ENCODE measurements at places on chromosomes 7 and 10.

- no peak for DNase-seq
These were observed 19.6 kb downstream of the CAMK2B start for GRCh38 chr7:44305564-44306507.

DNA sequence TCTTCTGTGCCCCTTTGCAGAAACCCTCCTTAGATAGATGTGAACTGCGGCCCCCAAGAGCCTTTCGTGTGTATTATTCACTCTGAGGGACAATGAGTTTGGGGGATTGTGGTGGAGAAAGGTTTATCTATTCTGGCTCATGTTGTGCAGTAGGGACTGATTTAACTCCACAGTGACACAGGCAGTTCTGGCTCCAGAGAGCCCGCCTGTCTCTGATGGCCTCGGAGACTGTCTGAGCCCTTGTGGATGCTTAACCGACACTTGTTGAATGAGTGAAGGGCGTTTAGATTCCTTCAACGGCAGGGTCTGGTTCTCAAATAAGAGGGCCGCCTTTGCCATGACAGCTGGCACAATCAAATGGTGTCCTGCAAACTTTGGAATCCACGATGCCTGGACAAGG lies 5.8 kb downstream of the NPTX2 start:
- DNase-seq = no peak

GRCh38 chr10:124414076-124414475 lies 4.6 kb downstream of the OAT start:
- no peak for DNase-seq

GRCh38 chr10:23294638-23295247 lies 49.9 kb downstream of the C10orf67 start:
- no peak for DNase-seq

GRCh38 chr7:24334012-24334411 lies 50.0 kb downstream of the NPY start:
- no peak for DNase-seq

DNA sequence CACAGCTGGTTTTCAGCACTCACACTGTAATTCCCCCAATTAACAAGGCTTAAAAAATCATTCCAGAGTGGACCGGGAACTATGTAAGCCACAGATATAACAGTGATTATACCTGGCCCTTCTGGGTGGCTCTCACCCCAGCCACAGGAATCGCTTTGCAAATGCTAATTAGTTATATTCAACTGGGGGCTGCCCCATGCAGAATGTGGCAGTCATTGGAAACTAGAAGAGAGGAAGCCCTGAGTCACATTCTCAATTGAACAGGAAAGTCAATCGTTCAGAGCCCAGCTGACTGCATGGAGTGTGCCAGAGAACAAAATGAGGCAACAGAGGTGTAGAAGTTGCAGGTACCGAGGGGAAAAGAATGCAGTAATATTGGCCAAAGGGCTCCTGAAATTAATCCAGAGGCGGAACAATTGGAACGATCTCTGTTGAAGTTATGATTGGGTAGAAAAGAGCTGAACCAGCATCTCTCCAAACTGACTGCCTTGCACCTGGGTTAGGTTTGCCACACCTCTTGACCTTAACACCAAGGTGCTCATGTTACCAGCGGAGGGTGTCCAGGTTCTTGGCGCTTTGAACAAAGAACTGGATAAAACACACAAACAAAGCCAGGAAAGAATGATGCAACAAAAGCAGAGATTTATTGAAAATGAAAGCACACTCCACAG lies 909.7 kb upstream of the AUTS2 start:
- DNase-seq = no peak

GRCh38 chr7:14414274-14414986 lies 425.0 kb upstream of the ETV1 start:
- DNase-seq = no peak

GRCh38 chr10:130546841-130547240 lies 410.6 kb downstream of the GLRX3 start:
- no peak for DNase-seq

GRCh38 chr10:58253184-58253583 lies 14.5 kb downstream of the IPMK start:
- no peak for DNase-seq

- no peak for DNase-seq
These were observed at the start of gene PAX2 for GRCh38 chr10:100744987-100745881. TSS of gene PAX2 (plus strand) at chr10:100745582. CDS start at chr10:100746261, 679 bp downstream.

- DNase-seq = no peak
These were observed 29.9 kb downstream of the LIPJ start for GRCh38 chr10:88616250-88616977.

GRCh38 chr7:90298145-90299038 lies 22.7 kb downstream of the FAM237B start:
- no peak for DNase-seq

DNA sequence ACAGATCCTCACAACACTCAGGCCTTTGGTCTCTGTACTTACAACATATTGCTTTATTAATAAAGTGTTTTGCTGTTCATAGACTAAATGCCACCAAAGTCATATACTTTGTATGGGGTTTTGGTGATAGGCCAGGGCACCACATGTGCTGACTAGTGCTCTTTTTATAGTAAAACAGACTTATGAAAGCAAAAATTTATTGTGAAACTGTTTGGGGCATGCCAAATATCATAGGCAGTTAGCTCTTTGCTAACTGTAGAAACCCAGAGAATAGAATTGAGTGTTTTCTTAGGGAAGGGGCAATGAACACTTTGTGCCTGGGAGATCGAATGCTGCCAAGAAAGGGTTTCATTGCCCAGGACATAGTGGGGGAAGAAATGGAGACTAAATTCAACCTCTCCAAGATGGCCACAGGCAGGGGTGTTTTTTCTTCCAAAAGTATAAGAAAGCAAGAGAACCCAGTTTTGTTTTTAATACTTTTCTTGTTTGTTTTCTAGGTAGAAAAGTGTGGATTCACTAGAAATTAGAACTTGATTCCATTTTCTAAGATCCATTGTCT lies 142.7 kb downstream of the TRIL start:
- DNase-seq = no peak

DNA sequence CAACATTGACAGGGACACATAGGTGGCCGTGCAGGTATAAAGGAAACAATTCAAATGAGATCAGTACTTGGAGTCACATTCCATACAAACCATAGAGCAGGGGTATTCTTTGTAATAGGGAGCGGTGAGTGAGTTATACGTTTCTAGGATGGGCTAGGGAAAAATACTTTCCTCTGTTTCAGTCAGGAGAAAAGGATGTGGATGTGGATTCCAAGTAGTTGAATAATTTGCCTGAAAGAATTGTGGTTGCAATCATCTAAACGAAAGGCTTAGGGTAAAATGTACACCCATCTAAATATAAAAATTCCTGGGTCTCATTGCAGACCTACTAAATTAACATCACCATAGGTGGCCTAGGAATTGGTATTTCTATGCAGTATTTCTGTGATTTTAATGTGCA lies 270.7 kb upstream of the IGFBP3 start:
- DNase-seq = no peak

- DNase-seq = no peak
These were observed 18.0 kb upstream of the FGL2 start for GRCh38 chr7:77217474-77218185.

- DNase-seq = no peak
These were observed 121.7 kb upstream of the COL1A2 start for GRCh38 chr7:94272821-94273583.

GRCh38 chr10:113160641-113161040 lies 210.6 kb downstream of the TCF7L2 start:
- DNase-seq = no peak
